Activated effector memory CD4-positive, alpha-beta T cell treated with Interleukin-2 at 50 U/mL for 16 hours (primary cell): ENCODE measurements at places on chromosomes 11 and 22.

DNA sequence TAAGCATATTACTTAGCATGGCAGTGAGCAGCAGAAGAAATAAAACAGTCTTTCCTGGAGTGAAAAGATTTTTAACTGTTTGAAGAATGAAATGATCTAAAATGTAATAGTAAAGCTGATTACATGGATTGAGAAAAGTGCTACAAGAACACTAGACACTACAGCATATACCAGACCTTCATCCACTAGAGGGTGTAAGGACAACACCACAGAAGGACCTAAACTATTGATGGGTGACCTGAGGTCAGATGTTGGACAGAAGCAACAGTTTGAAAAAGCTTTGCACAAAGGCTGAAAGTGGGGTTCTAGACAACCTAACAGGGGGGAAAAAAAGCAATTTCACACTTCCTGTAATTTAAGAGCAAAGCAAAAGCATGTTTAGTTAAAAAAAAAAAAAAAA is 97.7 kb downstream of the RBFOX2 start:
- no peak for DNase-seq

GRCh38 chr11:101812546-101812945 is 102.3 kb upstream of the CEP126 start:
- no peak for DNase-seq

DNA sequence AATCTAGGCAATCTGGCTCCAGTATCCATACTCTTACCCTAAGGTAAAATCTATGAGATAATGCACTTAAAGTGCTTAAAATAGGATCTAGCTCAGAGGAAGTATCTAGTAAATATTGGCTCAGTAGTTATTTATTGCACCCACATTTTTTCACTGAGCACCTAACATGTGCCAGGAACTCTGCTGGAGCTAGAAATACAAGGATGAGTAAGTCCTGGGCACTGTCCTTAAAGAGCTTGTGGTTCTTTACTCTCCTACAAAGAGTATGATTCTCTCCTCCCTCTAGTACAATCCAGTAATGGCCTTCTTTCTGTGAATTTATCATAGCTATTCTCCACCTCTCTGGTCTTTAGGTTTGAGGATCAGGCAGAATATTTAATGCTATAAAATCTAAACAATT is 59.2 kb downstream of the DEUP1 start:
- no peak for DNase-seq

- peak; percentile 76 for DNase-seq
These were observed at the start of gene CLNS1A for GRCh38 chr11:77637345-77638165. Gene CLNS1A (minus strand): TSS chr11:77637794. CDS start chr11:77637714, 80 bp downstream.
